ENCODE measurements at places on chromosomes 3 and 15.

DNA sequence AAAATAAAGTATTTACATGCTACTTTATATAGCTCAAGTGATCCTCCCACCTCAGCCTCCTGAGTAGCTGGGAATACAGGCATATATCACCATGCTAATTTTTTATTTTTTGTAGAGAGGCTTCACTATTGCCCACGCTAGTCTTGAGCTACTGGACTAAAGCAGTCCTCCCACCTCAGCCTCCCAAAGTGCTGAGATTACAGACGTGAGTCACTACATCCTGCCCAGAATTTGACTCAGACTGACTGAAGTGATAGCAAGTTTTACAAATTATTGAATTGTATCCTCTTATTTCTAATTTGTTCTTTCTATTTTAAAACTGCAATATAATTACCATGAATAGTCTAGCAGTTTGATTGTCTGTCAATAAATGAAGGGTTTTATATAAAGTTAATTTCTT, 210.3 kb upstream of the CGNL1 start:
- DNase-seq = no peak

- no peak for DNase-seq
Measured at GRCh38 chr3:130085881-130086280, 4.2 kb downstream of the ALG1L2 start.

GRCh38 chr3:71657831-71658530, 67.2 kb downstream of the EIF4E3 start:
- DNase-seq = no peak

DNA sequence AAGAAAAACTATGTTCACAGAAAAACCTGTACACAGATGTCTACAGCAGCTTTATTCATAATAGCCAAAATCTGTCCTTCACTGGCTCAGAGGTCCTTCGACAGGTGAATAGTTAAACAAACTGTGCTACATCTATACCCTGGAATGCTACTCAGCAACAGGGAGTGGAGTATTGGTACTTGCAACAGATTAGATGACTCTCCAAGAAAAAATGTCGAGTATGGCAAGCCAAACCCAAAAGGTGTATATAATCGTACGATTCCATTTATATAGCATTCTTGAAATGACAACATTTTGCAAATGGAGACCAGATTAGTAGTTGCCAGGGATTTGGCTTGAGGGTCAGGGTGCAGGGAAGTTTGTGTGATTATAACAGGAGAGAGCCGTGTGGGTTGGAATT, 22.4 kb upstream of the RGMA start:
- no peak for DNase-seq

- DNase-seq = no peak
Measured at GRCh38 chr15:96585484-96586386, 255.2 kb downstream of the NR2F2 start.

DNA sequence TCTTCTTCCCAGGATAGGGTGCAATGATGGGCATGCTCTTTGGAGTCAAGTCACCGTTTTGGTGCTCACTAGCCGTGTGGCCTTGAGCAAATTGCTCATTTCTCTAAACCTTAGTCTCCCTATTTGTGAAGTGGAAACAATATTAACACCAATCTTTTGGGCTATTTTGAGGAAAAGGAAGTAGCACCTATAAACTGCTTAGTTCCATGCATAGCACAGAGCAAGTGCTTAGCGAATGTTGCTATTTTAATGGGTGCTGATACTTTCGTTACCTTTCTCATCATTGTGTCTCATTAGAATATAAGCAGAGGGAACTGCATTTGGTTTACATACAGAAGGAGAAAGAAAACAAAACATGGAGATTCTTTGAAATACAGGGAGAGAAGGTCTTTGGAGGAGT, 66.1 kb downstream of the BOC start:
- no peak for DNase-seq

- DNase-seq = no peak
Measured at GRCh38 chr15:35616498-35617271, 70.7 kb upstream of the DPH6 start.

DNA sequence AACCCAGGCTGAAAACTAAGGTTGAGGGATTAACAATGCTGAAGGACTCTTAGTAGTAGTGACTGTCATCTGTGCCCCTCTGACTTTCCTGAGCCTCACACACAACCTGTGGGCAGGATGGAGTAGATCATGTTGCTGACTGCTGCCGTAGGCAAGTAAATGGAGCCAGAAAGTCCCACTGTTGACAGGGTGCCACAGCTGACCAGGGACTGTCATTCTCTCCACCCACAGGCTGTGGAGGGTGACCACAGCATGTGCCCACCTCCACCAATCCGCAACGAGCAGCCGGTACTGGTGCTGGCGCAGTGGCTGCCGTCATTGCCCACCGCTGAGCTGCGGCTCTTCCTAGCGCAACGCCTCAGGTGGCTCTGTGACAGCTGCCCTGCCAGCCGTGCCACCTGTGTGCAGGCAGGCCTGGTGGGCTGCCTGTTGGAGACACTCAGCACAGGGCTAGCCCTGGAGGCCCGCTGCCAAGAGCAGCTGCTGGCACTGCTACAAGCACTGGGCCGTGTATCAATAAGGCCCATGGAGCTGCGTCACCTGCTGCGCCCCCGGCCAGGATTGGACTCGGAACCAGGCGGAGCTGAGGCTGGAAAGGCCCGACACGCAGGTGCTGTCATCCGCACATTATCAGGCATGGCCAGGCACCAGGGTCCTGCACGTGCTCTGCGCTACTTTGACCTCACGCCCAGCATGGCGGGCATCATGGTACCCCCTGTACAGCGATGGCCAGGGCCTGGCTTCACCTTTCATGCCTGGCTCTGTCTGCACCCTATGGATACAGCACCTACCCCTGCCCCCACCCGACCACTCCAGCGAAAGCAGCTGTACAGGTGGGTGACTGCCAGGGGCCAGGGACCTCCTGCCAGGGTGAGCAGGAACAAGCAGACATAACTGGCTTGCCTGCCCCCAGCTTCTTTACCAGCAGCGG, 15.6 kb downstream of the NBEAL2 start:
- no peak for DNase-seq

DNA sequence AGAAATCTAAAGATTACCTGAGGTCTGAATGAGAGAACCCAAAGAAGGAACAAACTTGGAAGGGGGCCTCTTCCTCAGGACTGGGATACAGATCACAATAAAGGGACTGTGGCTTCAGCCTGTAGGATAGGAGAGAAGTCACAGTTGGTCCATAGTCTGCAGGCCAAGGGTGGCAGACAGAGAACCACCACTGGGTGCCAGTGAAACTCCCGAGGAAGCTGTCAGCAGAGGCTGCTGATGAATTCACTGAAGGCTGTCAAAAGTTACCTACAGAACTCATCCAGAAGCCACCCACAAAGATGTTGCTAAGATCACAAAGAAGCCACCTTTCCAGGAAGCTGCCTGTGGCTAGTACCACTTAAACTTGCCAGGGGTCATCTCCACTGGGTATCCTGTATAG, 78.5 kb downstream of the TMCO5A start:
- no peak for DNase-seq

DNA sequence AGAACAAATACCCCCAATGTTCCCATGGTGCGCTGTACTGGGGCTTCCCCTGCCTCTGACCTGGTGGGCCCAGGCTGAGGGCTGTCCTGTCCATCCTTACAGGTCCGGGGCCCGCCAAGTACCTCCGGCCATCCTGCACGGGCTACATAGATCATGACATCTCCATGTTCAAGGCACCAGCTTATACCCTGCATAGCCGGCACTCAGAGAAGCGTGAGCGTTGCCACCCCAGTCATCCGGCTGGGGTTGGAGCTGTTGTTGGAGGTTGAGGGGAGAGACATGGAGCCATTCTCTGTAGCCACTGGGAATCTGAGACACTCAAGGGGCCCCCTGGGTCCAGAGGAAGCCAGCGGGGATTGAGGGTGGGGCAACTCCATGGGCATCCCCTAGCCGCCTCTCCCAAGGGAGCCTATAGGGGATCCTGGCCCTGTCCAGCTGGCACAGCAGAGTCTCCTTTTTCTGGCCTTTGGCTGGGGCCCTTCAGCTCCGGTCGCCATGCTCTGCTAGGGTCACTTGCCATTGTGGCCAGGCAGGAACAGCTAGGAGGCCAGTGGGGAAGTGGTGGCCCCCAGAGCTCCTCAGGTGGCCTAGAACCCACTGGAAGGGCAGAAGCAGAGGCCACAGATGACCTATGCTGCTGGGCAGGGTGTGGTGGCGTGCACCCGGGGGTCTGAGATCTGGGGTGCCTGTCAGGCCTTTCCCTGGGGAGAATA, 12.5 kb upstream of the CSPG4 start:
- DNase-seq = no peak

GRCh38 chr3:173653781-173654180, 256.2 kb downstream of the NLGN1 start:
- no peak for DNase-seq

DNA sequence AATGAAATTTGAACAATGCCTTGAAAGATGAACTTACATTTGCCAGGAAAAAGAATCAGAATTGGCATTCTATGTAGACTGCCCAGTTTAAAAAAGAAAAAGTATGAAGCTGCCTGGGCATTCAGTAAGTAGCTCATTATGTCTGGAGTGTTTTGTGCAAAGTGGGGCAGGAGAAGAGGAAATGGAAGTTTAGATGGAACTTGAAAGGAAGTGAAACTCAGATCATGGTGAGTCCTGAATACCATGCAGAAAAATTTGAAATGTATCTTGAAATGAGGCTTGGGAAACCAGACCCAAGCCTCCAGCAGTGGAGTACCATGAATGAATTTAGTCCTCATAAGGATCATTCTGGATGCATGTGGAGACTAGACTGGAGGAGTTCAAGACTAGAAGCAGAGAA, 4.8 kb upstream of the MORC1 start:
- DNase-seq = no peak

- no peak for DNase-seq
Measured at GRCh38 chr15:81907521-81907920, 138.3 kb downstream of the MEX3B start.

- DNase-seq = no peak
Measured at GRCh38 chr3:63986831-63987230, 36.5 kb downstream of the PSMD6 start.

- no peak for DNase-seq
Measured at GRCh38 chr3:27623085-27623753, 98.9 kb downstream of the EOMES start.
